ENCODE measurements at places on chromosomes 5 and 9.

DNA sequence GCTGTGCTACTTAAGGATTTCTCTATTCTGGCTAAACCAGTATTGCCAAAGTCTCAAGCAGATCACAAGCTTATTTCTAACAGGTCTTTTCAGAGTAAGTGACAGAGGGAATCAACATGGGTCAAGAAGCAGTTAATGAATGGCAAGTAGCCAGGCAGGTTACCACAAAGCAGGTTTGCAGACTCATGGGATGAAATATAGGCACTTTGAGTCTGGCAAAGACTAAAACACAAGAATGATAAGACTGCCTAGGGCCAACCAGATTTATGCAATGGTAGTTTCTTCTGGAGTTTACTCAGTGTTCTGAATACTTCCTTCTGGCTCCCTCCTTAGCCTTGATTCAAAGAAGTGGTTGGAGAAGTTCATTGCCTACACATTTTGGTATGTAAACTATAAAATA, 3.6 kb downstream of the HMGCS1 start:
- no peak for DNase-seq

DNA sequence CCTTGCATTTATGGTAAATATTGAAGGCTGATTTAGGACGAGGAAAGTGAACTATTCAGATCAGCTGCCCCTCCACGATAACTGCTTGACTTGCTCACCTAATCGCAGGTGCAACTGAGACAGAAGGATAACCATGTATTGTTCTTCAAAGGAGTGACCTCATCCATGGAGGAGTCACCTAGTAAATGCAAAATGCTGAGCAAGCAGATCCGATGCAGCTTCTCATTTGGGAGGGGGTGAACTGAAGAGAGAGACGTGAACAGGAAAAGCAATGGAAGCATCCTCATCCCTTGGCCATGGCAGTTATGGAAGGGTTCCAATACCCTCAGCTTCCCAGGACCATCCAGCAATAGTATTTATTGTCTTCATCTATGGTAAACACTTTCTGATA, 47.5 kb downstream of the RASGRF2 start:
- DNase-seq: no peak

DNA sequence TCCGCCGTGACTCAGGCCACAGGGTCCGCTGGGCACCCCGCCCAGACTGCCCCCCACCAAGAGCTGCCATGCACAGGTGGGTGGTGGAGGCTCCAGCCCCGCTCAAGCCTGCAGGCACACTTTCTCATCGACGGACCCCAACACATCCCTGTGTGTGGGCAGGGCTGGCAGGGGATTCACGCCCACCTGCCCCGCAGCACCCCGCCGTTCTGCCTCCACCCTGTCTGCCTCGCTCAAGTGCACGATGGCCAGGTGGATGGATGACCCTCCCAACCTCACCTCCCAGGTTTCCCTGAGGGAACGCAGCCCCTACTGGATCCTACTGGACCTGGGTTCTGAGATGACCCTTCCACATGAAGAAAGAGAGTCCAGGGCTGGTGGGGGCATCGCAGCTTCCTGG, 26.1 kb upstream of the FCN1 start:
- DNase-seq: no peak

DNA sequence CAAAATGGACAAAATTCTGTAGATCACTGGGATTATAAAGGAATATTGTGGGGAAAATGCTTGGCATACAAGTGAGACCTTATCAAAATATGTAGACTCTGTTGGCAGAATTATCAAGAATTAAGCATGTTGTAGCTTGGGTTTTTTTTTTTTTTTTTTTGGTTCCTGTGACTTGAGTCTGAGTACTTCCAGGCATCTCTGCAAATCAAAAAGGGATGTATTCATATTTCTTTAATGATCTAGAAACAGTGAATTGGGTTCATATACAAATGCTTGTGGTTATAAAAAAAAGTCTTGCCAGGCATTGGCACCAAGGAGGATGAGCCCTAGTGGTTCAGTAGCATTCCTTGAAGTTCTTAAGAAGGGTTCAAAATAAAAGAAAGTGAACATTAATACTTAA, 292.2 kb downstream of the ARHGAP26 start:
- no peak for DNase-seq

DNA sequence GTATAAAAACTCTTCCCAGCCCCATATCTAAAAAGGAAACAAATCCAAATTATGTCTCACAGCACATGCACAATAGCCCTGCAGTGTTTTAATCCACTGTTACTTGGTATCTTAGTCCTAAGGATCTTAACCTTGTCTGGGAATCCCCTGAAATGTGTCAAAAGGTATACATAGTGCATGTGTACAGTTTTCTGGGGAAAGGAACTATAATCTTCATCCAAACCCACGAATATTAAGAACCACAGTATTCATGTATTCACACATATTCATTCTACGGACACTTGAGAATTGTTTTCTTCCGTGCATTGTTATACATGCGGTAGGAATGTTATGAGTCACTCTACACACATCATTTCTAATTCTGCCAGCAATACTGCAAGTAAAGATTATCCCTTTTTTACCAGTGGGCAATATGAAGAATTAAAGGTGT, 47.8 kb upstream of the SNX2 start:
- DNase-seq: peak; percentile 58

GRCh38 chr5:119478781-119479180, 26.5 kb downstream of the HSD17B4 start:
- peak; percentile 36 for DNase-seq

DNA sequence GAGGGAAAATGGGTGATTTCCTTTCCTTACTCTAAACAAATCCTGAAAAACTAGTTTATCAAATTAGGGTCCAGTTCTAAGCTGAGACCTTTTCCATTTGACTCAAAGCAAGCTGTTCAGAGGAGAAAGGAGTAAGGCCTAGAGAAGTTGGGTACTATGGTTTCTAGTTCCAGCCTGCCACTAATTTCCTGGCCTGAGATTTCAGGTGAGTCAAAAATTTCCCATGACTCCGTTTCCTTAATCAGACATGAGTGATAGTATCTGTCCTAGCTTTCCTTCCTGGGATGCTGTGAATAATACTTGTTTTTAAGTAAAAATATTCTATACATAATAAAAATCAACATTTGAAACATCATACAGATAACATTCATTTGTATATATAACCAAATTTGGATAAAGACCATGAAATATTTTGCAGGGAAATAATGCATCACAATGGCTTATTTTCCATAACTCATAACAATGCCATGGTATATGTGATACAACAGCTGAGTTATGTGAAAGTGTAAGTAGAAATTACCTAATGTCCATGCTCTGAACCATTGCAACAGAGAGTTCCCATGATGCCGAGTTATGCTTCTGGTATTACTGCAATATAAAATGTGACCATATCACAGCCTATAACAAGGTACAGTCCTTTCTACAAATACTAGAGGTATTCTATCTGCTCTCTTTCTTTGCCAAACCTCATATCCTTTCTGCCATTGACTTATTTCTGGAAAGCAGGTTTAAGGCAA, 142.7 kb downstream of the MLLT3 start:
- DNase-seq: no peak

DNA sequence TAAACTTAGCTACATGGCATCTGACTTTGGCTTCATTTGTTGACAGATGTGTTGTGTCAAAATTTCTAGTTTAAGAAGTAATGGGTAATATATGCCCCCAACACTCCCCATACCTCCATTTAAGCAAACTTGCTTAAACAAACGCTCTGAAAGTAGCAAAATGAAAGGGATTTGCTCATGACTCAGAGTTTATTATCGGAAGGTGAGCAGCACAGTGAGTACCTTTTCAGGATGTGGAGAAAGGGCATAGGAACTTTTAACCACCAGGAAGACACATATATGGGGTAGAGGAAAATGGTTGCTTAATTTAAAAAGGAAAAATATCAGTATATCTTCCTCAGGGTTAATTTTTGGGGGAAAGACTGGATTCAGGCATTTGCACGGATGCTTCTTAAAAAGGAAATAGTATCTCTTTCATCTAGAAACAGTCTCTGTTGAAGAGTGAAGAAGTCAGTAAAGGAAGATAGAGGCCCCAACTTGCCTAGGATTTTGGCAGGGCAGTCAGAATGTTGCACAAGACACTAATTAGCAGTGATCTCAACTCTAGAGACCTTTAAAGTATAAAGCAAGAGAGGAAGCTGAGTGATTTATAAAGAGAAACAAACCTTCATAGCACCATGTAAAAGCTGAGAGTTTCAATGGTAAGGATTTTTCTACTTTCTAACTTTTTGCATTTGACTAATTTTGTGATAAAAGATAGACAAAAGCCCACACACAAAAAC, 155.1 kb downstream of the TRIO start:
- DNase-seq: no peak

DNA sequence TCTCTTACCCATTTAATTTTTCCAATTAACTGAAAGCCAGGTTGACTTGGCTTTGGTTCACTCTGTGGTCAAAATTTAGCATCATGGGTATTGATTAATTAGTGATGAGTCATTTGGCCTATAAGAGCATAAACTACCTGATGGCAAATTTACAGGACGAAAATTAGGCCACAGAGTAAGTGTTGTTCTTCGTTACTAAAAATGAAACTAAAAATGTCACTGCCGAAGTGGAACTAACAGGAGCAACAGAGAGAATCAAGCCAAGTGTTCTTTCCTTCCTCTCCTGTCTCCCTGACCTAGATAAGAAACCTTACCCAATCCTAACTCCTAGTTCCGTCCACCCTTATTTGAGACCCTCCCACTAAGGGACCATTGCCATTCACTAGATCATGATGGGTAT, 176.9 kb downstream of the RAB3C start:
- peak; percentile 38 for DNase-seq

DNA sequence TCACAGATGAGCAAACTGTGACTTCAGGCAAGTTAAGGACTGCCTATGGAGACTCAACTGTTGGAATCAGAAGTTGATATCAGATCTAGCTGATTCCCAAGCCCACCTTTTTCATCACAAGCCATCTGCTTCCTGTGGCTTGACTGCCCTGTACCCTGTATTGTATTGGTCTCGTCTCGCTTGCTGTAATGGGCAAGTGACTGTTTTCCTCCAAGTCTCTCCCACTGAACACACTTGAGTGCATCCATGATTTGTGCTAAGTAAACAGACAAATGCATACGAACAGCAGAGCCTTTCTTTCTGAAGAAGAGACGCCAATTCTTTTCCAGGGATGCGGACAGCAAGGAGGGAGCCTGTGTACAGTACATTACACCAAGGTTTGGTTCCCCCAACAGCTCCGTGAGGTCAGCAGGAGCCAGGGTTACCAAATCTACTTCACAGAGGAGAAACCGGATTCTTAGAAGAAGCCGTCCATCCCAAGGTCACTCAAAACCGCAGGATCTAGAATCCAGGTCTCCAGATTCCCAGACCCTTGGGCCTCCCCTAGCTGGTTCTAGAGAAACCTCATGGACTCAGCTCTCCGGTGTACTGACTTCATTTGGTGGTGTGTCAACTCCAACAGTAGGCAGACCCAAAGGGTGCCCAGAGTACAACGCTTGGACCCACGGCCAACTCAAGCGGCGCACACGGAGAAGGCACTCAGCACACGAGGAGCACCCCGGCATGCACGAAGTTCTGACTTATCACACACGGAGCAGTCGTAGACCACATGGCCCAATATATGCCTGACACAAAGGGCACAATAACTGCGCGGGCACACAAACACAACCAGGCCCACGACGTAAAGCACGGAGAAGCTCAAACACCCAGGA, 1.1 kb downstream of the BAG1 start:
- peak; percentile 22 for DNase-seq

DNA sequence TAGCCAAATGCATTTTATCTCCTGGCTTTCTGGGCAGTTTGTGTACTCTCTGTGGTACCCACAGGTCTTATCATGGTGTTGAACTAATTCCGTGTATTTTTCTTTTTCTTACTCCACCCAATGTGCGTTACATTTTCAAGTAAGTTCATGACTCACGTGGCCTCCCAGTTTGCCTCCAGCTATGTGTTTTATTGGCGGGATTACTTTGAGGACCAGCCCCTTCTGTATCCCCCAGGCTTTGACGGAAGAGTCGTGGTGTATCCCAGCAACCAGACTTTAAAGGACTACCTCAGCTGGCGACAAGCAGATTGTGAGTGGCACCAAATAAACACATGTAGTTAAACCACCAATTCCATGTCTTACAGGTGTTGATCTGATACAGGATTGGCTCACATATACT, 3.2 kb downstream of the THG1L start:
- no peak for DNase-seq

GRCh38 chr9:36924071-36924470, 110.0 kb downstream of the PAX5 start:
- peak; percentile 85 for DNase-seq

GRCh38 chr9:14531341-14532269, 161.6 kb downstream of the ZDHHC21 start:
- no peak for DNase-seq

- DNase-seq: peak; percentile 16
These were observed 503.4 kb downstream of the PDE4D start for GRCh38 chr5:59390074-59390659.

DNA sequence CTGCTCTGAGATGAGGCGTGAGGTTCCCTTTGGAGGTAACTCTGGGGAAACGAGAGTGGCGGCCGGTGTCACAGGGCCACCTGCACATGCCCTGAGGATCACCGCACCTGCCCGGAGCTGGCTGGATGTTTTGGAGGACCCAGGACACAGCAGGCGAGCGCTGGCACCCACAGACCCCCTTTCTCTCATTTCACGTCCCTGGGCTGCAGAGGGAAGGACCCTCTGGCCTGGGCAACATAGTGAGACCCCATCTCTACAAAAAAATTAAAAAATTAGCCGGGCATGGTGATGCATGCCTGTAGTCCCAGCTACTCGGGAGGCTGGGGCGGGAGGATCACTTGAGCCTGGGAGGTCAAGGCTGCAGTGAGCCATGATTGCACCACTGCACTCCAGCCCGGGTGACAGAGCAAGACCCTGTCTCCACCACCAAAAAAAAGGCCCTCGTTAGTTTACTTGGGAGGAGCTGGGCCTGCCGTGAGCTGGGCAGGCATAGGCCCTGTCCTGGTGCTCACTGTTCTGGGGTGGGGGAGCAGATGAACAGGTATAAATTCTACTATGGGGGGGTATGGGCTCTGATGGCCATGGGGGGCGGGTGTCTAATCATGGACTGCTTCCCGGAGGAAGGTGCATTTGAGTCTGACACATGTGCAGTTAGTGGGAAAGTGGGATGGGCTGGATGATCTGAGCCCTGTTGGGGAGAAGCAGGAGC, 96.9 kb upstream of the RAPGEF1 start:
- no peak for DNase-seq

- DNase-seq: no peak
These were observed 47.7 kb upstream of the FCN1 start for GRCh38 chr9:134965411-134965810.

GRCh38 chr9:133168432-133168831, 4.7 kb upstream of the GBGT1 start:
- no peak for DNase-seq

DNA sequence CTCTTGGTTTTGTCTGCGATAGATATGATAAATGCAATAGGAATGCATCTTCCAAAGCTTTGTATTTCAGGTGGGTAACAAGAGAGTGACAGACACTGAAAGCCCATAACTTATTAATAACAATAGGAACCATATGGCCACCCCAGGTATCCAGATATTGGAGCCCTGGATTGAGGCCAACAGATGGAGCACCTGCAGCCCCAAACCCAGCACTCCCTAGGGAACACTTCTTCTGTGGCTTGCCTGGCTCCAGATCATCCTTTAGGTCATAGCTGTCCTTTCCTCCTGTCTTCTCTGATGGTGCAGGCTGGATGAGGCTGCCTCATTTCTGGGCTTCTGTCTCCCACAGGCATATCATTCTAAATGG, 5.0 kb upstream of the IL3 start:
- no peak for DNase-seq

- DNase-seq: peak; percentile 95
These were observed 77.7 kb downstream of the FOXD1 start for GRCh38 chr5:73370640-73371583.

GRCh38 chr9:5631026-5631425, 2.1 kb downstream of the RIC1 start:
- no peak for DNase-seq

- DNase-seq: peak; percentile 82
These were observed at the start of gene ENG for GRCh38 chr9:127854184-127854806. Gene ENG (minus strand): TSS chr9:127854658. CDS start chr9:127854355, 303 bp downstream.

All from RPMI7951 (cell line).